Hepatic stellate cell (primary cell): ENCODE measurements at places on chromosomes 6 and 20.

DNA sequence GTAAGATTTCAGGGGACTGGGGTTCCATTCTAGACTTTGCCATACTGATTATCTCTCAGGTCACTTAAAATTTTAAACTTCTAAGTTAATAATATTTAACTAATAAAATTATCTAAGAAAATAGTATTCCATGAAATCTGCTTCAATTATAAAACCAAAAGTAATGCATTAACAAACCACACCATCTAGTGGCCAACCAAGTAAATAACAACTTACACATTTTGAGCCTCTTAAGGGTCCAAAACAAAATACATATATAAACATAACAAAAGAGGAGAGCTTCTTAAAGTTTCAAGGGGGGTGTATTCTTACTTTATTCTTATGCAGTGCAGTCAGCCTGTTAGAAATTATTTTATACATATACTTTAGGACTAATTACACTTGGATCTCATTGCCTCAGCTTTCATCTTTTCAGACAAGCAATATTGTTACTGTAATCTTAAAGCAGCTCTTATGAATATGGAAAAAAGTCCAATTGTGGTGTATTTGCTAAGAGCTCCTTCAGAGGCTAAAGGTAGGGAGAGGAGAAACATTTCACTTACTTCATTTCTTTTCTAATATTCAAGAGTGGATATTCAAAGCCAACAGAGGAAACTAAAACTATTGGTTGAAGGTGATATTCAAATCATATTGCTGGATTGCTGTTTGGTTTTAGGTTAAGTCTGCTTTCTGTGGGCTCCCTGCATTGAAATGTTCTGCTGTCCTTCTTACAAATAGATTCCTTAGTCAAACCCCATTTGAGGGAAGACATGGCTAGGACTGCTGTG is 199.7 kb upstream of the SIM1 start:
- DNase-seq, result no peak

- no peak for DNase-seq
Measured at GRCh38 chr6:126716032-126716431, 376.1 kb downstream of the CENPW start.

- DNase-seq, result no peak
Measured at GRCh38 chr6:153758516-153758915, 280.5 kb upstream of the OPRM1 start.

DNA sequence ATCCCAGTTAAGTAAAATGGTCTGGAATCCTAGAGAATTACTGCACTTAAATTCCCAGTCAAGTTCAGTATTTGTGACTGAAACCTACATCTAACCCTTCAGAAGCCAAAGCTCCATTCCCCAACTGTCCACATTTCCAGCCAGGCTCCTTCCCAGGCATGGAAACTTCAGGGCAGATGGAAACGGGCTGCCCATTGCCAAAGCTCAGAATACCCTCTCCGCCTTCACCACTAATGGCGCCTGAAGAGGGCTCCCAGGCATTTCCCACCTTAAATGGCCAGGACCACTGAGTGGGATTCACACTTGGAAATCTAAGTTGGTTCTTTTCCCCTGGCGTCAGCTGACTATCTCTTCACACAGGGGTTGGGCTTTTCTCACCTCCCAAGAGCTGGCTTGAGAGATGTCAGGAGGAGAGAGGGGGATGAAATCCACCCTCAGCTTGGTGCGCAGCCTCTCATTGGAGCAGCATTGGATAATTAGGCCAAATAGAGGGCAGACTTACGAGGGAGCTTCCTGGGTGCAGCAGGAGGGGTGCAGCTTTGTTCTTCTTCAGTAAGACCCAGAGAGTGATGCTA is 82.9 kb downstream of the ANKRD60 start:
- DNase-seq, result no peak

DNA sequence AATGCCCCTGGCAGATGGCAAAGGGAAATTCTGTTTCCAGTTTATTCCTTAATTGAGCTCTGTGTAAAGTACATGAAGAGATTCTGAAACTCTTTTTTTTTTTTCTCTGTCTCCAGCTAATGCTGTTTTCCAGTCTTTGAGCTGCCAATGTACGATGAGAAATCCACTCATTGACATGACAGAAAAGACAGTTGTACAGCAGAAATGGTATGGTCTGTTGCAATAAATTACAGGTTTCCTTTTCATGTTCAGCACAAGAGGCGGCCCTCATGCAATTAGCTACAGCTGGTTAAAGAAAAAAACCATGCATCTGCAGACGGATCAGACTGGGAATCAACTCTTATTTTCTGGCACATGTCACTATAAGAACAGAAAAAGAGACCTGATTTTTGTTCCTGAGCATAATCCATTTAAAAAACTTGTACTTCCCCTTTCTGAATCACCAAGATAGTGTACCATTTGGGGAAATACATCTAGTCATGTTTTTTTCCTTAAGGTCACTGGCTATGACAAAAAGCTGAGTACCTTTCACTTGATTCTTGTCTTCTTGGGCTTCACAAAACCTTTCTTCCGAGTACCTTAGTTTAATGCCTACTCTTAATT is 289.8 kb upstream of the PREP start:
- no peak for DNase-seq

DNA sequence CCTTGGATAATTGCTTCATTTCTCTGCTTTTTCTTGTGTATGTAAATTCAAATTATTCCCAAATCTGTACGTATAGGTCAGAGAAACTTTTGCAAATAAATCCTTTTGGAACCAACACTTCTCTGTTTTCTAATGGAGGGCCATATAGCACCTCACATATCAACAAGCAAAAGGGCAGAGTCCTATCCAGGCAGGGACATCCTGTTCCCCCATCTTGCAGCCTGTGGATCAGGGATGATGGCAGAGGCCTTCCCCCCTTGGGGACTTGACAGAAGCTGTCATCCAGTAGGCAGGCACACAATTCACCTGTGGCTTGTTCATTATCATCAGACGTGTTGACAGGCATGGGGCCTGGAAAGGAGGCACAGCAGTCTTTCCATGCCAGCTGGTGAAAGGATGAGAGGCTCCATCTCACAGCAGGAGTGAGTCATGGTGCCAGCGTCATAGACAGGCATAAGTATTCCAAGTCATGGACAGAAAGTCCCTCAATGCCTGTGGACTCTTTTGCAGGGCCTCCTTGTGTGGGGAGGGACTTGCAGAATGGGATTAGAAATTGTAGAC is 31.8 kb upstream of the PLEKHG1 start:
- DNase-seq, result no peak

GRCh38 chr6:149482545-149483333 is 2.1 kb downstream of the ZC3H12D start:
- no peak for DNase-seq

GRCh38 chr6:52420668-52421358 is 671 bp downstream of the EFHC1 start:
- no peak for DNase-seq

DNA sequence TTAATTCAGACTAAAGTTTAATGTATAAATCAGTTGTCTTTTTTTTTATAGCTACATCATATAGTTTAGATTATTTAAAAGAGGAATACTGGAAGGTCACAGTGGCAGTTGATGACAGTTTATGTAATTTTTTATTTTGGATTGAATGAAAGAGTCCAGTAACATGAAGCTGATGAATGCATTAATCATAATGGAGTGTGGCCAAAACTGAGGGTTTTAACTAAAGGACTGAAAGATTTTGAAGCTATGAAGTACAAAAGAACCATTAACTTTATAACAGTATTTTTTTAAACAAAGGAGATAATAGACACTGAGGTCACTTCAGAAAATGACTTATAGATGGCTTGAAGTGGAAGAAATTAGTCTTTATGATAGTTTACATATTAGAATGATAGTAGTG is 41.3 kb downstream of the TRMT11 start:
- no peak for DNase-seq

- DNase-seq, result no peak
Measured at GRCh38 chr20:37681384-37682112, 12.3 kb upstream of the CTNNBL1 start.
